Pons (tissue), 1 donor: ENCODE measurements at places on chromosomes 1 and 21.
A peak's percentile ranks its signal among the peaks of the same experiment; 100 is the strongest.

- DNase-seq = no peak
Observed at GRCh38 chr1:2067393-2067792, 17.2 kb downstream of the PRKCZ start.

GRCh38 chr1:92756537-92756936 is 28.4 kb downstream of the EVI5 start:
- DNase-seq = no peak

DNA sequence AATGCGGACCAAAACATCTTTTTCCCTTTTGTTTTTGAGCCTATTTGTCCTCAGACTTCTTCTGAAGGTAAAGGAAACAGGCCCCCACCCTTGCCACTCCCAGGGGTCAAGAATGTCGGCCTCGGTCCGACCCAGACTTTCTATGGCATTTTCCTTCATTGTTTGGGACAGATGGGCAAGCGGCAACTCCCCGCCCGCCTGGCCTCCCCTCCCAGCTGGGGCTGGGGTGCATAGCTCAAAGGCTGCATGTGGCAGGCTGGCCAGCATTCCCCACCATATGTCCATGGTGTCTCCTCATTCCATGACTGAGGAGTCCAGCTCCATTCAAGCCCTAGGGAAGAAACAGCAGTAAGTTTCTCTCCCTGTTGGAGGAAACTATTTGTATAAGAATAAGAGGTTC is 29.4 kb upstream of the TSPEAR start:
- no peak for DNase-seq

DNA sequence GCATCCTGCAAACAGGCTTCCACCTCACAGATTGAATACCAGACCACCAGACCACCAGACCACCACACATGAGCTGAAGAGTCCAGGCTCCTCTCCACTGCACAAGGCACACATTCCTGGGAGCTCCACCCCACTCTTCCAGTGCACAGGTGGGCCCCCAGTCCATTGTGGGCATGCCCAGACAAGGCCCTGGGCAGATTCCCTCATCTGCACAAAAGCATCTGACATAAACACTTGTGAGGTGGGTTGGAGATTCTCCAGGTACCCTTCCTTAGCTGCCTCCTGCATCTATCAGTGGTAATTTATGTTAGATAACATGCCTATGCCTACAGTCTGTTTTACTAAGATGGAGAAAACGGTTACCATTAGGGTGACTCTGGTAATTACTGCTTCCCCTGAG is 11.6 kb upstream of the CTBS start:
- DNase-seq = no peak

- no peak for DNase-seq
Observed at GRCh38 chr21:41727784-41728763, 38.8 kb downstream of the RIPK4 start.

DNA sequence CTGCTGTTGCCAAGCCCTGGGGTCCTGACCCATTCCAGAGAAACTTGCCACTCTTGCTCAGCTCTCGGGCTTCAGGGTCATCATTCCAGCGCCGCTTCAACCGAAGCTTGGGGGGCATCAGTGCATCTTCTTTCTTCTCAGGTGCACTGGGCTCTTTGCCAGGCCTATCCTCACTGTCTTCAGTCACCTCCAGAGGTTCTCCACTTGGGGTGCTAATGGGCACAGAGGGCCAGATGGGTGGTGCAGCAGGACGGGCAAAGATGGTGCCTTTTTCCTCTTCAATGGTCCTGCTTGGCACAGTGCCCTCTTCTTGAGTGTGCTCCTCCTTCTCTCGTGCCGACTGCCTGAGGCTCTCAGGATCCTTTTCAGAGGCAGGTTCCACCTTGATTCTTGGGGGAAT is 13.3 kb downstream of the ETV3 start:
- no peak for DNase-seq

DNA sequence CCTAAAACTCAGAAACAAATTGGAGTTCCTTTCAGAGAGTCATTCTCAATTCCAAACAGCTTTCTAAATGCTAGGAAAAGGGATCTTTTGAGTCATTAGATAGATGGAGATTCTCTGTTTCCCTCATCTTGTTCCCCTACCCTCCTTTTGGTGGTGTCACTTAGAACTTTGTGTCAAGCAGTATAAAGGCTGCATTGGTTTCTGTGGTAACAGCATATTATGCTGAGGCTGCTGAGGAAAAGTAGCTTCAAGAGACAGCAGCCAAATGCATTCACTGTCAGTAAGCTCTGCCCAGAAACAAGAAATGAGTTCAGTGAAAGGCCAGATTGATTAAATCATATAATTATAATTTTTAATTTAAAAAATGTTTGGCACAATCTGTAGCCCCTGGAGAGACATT is 144.1 kb downstream of the LRRC40 start:
- DNase-seq = peak; percentile 43

DNA sequence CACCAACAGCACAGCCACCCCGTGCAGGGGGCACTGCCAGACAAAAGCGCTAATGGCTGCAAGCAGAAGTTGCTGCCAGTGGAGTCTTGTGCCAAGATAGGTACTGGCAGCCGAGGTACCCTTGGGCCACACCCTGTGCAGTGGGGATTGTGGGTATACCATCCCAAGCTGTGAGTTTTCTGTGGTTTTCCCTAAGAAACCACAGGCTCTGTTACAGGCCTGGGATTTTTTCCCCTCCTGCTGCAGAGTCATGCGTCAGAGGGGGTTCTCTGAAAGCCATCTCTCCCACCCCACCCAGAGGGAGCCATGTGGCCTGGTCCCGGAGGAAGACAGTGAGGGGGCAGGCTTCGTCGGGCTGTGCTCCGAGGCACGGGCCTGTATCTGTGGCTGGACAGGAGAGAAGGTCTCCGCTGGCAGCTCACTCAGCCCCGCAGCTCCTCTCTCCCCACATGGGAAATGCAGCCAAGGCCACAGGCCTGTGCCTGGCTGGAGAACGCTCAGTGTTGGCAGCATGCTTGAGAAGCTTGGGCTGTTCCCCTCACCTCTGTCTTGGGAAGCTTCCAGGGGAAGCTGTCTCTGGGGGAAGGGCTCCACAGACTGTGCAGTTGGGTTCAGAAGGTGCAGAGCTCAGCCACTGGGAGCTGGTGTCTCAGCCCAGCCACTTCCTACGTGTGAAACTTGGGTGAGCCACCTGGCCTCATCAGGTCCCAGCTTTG is 42.5 kb downstream of the NEK2 start:
- peak; percentile 29 for DNase-seq

GRCh38 chr1:38587766-38588165 is 271.8 kb downstream of the RRAGC start:
- no peak for DNase-seq

DNA sequence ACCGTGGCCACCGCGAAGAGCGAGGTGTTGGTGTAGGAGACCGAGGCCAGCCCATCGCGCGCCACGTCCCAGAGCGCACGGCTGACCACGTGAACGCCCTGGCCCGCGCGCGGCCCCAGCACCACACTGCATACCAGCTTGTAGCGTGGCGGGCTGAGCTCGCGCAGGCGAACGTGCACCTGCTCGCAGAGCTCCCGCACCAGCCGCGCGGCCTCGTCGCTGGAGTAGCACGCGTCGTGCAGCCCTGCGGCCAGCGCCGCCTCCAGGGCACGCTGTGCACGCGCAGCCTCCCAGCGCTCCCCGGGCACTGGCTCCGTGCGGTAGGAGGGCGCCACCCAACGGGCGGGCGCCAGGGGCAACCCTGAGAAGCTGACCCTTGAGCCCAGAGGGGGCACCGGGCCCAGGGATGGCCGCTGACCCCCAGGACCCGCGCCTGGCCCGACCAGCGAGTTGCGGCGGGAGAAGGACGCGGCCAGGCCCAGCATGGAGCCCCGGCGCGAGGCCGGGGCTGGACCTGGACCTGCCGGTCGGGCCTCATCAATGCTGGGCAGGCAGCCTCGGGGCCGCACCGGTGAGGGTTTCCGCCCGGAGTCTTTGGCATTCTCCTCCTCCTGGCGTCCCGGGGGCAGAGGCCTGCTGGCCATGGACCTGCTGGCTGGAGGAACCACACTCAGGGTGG is 987 bp downstream of the DYNLT4 start:
- DNase-seq = no peak

DNA sequence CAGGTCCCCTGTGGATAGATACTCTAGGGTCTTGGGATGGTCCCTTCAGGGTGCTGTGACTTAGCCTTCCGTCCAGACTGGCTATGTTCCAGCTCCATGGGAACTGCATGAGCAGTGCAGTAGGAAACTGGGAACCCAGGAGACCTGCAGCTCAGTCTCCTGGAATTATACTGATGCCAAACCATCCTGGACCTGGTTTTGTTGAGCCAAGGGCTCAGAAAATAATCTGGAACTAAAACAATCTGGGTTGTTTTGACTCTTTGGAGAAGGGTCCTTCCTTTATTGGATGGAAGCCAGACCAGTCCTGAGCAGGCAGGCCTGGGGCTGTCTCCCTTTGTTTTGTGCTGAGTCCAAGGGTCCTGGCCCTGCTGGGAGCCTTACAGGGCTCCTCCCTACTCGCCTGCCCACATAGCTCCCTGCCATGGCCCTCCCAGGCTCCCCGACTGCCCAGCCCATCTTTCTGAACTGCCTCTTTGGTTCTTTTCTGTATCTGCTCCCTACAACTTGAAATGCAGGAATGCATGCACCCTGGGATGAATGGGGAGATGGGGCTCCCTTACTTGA is 1.2 kb downstream of the IPO13 start:
- DNase-seq = peak; percentile 59

GRCh38 chr1:16073490-16074119 is at the start of gene FAM131C:
Gene FAM131C (minus strand): TSS chr1:16073651. CDS start chr1:16073442, 209 bp downstream.
- DNase-seq = no peak

DNA sequence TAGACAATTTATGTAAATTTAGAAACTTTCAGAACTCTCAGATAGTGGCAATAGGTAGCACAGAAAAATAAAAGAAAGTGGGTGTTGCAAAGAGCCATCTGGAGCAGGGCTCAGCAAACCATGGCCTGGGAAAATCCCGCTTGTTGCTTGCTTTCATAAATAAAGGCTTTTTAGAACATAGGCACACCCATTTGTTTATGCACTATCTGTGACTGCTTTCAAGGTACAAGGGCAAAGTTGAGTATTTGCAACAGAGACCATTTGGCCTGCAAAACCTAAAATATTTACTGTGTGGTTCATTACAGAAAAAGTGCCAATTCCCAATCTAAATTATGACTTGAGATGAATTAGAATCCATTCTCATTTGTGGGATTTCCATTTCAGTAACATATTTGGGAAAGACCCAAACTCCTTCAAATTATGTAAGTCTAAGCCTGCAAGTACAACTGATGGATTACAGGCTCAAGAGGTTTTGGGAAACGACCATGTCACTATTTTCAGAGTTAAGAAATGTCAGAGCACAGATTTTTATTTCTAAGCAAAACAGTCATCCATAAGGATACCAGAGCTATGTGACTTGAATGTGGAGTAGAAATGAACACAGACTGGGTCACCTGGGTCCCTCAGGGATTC is 43.5 kb upstream of the DPT start:
- DNase-seq = no peak

- no peak for DNase-seq
Observed at GRCh38 chr1:24556414-24556795, 518 bp downstream of the NCMAP start.

DNA sequence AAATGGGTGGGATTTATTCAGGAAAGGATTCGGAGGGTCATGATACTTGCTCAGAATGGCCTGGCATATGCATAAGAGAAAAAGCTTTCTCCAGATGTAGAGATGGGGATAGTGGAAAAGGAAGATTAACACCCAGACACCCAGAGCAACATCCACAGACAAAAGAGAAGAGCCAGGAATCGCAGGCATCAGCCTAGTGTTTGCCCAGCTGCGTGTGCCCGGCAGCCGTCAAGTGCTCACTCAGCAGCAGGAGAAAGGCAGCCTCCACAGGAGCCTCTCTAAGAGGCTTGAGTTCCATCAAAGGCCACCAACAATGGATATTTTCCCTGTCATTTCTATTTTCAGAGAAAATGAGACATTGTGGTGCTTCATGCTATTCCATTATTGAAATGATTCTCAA is 54.7 kb downstream of the NTPCR start:
- no peak for DNase-seq

- no peak for DNase-seq
Observed at GRCh38 chr1:118081387-118081786, 103.6 kb downstream of the SPAG17 start.

- no peak for DNase-seq
Observed at GRCh38 chr1:119291611-119292206, 76.9 kb upstream of the HAO2 start.
